Epithelial cell of prostate (primary cell): ENCODE measurements at places on chromosomes 16 and 17.

- no peak for DNase-seq
These were observed 3.4 kb downstream of the RAP1GAP2 start for GRCh38 chr17:2799653-2800052.

GRCh38 chr16:89058812-89059211 lies 34.8 kb upstream of the ACSF3 start:
- DNase-seq = no peak

- no peak for DNase-seq
These were observed 22.7 kb downstream of the LCMT1 start for GRCh38 chr16:25134166-25134700.

DNA sequence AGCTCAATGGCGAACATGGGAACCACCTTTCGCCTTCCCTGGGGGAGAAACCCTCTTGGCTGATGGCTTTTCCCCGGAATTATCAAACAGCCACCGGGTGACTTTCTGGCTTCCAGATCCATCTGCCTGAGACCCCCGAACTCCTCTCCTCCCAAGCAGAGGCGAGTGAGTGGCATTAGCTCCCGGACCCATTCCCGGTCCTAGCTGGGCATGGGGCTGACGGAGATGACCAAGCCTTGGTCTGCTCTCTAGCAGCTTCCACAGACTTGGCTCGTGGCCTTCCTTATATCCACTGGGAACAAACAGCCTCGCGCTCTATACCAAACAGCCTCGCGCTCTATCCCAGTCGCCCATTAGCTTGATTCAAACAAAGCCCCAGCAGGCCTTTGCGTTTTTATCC lies 62.4 kb downstream of the CCDC182 start:
- no peak for DNase-seq

- DNase-seq = no peak
These were observed 73.3 kb downstream of the PLCG2 start for GRCh38 chr16:81852347-81852746.

GRCh38 chr16:4631444-4631843 lies 6.8 kb downstream of the MGRN1 start:
- DNase-seq = no peak

- no peak for DNase-seq
These were observed 25.4 kb upstream of the SSTR5 start for GRCh38 chr16:1047123-1047522.

DNA sequence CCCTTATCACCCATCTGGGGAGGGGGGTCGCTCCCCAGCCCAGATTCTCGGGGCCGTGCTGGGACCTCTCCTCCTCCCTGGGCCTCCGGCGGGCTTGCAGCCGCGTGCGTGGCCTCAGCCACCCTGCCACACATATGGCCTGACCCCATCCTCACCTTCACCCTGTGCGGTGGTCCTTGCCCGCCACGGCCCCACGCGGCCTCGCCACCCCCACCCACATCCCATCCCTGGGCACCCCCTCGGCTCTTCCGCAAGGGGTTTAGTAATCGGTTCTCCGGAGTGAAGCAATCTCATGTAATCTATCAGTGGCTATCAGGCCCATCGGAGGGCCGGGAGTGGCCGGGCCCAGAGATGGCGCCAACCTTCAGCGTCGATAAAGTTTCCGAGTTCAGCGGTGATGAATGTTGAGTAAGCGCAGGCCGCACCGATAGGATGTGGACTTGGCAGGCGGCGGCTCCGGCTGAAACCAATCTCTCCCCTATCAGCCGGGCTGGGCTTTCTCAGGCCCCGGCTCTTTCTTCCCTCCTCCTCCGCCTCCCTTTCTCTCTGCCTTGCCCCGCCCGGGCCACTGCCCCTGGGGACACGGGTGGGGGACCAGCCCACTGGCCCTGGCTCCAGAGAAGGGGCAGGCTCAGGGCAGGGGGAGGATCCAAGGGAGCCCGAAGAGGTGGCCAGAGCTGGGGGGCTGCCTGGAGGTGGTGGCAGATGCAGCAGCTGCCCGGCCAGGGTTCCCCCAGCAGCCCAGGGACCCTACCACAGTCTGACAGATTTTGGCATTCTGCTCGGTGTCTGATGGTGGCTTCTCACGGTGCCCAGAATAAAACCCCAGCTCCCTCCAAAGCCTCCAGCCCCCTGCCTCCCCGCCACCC lies 20.8 kb downstream of the ZFPM1 start:
- DNase-seq = no peak

- no peak for DNase-seq
These were observed 177.2 kb downstream of the TMEM132E start for GRCh38 chr17:34756637-34757021.

- no peak for DNase-seq
These were observed 118.6 kb downstream of the PRKCA start for GRCh38 chr17:66420961-66421371.

GRCh38 chr17:8954339-8954738 lies 11.2 kb downstream of the PIK3R5 start:
- no peak for DNase-seq

- no peak for DNase-seq
These were observed 91.7 kb downstream of the TANGO6 start for GRCh38 chr16:68935008-68935407.

GRCh38 chr16:19876501-19877059 lies 8.1 kb downstream of the GPRC5B start:
- DNase-seq = no peak

DNA sequence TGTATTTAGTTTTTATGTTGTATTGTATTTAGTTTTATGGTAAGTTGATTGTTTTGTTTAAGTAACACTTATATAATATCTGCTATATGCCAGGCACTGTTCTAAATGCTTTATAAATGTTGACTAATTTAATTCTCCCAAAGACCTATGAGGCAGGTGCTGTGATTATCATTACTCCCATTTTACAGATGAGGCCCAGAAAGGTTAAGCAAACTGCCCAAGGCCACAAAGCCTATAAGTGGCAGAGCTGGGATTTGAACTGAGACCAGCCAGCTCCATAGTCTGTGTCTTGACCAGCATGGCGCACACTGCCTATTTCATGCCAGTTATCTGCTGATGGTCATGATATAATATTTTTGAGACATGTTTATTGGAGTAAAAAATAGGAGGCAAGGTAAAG lies 24.0 kb downstream of the IL21R start:
- DNase-seq = no peak

DNA sequence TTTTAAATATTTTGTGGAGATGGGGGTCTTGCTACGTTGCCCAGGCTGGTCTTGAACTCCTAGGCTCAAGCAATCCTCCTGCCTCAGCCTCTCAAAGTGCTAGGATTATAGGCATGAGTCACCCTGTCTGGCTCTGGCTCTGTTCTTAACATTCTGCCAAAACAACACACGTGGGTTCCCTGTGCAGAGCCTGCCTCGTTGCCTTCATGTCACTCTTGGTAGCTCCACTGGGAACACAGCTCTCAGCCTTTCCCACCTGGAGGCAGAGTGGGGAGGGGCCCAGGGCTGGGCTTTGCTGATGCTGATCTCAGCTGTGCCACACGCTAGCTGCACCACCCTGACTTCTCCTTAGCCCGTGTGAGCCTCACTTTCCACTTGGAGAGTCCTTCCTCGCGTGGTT lies 19.3 kb downstream of the CRISPLD2 start:
- no peak for DNase-seq

GRCh38 chr17:19470530-19471261 lies 59.7 kb downstream of the RNF112 start:
- DNase-seq = no peak

DNA sequence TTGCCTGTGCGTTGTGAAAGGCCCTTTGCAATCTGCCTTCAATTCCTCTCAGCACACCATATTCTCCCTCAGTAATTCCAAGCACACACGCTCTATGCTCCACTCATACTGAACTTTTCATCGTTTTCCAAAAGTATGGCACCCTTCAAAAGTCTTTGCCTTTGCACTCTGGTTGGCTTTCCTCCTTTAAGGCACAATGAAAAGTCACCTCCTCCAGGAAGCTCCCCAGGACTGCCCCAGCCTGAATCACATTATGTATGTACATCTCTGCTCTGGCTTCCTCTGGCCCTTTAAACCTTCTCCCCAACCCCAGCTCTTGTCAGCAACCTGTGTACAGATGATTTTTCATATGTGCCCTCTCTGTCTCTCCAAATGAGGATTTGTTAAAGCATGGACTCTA lies 250.7 kb downstream of the MAF start:
- no peak for DNase-seq

- no peak for DNase-seq
These were observed 34.5 kb downstream of the LITAFD start for GRCh38 chr16:8916541-8917225.

DNA sequence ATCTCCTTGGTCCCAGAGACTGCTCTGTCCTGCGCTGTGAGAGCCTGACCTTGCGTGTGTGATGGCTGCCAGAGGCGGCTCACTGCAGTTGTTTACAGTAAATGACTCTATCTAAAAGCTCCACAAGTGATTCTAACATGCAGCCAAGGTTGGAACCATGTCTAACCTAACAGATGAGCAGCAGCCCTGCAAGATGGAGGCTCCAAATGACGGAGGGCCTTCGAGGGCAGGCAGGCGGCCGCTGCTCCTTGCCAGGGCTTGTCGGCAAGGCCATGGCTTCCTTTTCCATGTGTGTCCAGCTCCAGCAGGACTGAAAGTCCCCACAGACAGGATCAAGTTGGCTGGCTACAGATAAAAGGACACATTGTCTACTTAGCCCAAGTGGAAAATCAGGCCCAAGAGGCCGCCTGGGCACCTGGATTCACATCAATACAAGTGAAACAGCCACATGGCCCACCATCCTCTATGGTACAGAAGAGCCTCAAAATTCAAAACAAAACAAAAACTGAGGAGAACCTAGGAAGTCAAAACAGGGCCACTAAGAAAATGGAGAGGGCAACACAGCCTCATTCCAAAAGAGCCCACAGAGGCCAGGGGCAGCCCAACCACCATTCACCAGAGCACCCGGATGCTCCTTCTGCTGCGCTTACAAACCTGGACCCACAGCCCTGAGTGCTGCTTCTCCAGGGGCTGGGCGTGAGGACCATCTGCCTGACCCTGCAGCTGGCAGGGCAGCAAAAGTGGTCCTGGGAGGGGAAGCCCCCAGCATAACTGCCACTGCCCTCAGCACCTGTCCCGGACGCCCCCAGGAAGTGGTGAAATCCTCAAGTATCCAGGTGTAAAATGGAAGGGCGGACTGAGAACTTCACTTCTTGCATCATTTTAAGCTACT lies 65.0 kb downstream of the AMFR start:
- no peak for DNase-seq

- no peak for DNase-seq
These were observed 162.9 kb downstream of the SEC14L1 start for GRCh38 chr17:77303620-77304019.

- DNase-seq = no peak
These were observed 677.8 kb downstream of the TOX3 start for GRCh38 chr16:51869176-51869575.

DNA sequence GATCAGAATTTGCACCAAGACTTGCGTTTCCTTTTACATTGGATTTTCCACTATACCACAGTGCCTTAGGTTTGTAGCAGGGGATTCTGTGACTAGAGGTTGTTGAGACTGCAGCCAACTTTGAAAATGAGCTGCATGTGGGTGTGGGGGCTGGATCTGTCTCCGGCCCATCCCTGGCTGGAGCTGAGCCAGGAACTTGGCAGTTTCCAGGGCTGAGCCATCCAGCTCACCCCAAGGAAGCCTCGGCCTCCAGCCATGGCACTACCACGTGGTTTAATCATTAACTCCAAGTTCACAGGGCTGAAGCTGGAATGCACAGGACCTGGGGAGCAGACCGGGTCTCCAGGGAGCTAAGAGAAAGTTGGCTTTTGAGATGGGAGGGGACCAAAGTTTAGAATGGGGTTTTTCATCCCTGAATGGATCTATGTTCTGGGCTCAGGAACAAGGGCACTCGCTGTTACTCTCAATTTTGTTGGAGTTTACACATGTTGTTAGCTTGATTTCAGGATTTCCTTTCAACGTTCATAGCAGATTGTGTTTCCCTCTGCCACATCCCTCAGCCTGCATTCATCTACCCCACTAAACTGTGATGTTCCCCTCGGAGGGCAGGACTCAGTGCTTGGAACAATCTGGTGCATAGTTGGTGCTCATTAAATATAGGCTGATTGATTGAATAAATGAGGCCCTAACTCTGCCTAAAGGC lies 42.3 kb upstream of the HNF1B start:
- DNase-seq = no peak

GRCh38 chr17:77501101-77501566 lies 360.4 kb downstream of the SEC14L1 start:
- DNase-seq = no peak

DNA sequence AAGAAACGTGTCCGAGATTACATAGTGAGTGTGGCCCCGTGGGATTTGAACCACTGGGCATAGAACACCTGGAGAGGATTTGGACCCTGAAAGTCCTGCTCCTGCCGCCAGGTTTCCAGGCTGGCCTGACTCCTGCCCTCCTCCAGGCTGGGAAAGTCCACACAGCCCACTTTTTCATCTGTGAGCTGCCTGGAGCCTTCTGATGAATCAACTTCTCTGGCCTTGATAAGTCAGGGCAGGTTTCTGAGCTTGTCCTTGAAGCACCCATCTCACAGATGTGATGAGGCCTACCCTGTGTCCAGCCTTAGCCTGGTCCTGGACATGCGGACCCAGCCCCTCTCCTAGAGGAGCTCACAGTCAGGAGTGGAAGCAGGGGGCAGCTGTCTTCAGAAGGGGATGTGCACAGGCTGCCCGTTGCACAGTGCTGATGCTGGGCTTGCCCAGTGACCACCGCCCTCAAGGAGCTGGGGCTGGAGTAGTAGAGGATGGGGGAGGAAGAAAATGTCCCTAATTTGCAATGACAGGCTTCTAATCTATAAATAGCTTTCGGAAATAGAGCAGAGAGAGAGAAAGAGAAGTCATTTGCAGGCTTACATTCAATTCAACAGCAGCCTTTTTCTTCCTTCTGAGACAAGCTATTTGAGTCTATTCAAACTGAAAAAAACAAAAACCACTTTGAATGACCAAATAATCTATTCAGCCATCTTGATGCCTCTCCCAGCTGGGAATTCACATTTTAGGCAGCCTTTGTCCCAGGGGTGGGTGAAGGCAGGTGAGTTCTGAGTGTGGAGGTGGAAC lies 73.5 kb upstream of the DNAJA2 start:
- no peak for DNase-seq

GRCh38 chr16:57585051-57585687 lies 42.7 kb downstream of the ADGRG5 start:
- no peak for DNase-seq

DNA sequence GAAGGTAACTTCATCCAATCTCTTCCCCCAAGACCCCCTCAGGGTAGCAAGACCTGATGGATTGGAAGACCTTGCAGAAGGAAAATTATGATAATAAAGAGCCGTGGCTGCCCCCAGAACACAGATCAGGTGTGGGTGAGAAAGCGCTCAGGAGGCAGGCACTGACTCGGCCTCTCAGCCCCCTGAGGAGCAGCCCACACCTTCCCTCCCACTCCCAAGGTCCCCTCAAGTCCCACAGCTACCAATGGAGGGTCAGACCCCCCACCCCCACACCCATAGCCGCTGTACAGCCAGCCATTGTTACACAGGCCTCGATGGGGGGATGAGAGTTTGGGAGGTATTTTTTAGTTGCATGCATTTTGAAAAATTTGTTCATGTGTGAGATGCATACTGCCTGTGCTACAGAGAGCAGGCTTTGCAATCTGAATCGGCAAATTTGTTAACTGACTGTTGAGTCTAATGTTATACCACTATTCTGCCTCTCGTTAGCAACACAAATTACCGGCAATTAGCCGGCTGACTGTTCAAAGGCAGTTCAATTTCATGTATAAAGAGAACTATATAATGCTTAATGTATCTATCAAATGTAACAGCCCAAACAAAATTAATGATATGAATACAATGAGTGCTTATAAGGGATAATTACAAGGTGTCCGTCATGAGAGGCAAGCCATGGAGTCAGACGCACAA lies 211.7 kb downstream of the C16orf78 start:
- DNase-seq = no peak
